ENCODE measurements at places on chromosomes 2 and 18.

GRCh38 chr18:48820483-48821250 is 130.1 kb downstream of the SMAD7 start:
- DNase-seq: no peak

DNA sequence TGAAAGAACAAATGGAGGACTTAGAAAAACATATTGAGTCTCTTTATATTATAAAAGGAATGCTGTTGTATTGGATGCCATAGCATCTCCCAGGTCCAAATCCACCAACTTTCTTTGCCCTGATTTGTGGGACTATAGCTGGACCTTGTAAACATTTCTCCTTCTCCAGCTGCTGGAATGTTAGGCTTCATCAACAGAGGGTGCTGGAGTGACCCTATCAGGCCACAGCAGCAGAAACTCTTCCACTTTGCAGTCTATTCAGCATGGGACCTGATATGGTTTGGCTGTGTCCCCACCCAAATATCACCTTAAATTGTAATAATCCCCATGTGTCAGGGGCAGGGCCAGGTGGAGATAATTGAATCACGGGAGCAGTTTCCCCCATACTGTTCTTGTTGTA is 138.4 kb upstream of the ARL4C start:
- DNase-seq: no peak

- DNase-seq: no peak
Observed at GRCh38 chr18:24949908-24950307, 402.1 kb downstream of the ZNF521 start.

DNA sequence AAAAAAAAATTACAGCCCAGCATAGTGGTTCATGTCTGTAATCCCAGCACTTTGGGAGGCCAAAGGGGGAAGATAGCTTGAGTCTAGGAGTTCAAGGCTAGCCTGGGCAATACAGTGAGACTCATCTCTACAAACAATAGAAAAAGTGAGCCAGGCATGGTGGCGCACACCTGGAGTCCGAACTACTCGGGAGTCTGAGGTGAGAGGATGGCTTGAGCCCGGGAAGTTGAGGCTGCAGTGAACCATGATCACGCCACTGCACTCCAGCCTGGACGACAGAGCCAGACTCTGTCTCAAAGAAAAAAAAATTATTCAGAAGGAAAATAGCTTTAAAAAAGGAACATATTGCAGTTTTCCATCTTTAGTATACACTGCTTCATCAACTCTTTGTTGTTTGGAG is 47.8 kb downstream of the CYP27C1 start:
- no peak for DNase-seq

DNA sequence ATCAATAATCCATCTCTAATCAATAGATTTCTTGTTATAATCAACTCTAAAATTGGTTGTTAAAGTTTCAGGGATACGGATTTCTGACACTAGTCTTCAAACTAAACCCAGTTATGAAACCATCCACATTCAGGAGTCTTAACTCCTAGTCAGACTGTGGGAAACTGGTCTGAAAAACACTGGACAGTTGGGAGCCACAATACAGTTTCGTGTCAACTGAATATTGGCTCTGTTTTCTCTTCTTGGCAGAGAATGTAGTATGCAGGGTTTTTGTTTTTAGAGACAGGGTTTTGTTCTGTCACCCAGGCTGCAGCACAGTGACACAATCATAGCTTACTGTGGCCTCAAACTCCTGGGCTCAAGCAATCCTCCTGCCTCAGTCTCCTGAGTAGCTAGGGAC is 123.1 kb downstream of the RTTN start:
- DNase-seq: no peak

DNA sequence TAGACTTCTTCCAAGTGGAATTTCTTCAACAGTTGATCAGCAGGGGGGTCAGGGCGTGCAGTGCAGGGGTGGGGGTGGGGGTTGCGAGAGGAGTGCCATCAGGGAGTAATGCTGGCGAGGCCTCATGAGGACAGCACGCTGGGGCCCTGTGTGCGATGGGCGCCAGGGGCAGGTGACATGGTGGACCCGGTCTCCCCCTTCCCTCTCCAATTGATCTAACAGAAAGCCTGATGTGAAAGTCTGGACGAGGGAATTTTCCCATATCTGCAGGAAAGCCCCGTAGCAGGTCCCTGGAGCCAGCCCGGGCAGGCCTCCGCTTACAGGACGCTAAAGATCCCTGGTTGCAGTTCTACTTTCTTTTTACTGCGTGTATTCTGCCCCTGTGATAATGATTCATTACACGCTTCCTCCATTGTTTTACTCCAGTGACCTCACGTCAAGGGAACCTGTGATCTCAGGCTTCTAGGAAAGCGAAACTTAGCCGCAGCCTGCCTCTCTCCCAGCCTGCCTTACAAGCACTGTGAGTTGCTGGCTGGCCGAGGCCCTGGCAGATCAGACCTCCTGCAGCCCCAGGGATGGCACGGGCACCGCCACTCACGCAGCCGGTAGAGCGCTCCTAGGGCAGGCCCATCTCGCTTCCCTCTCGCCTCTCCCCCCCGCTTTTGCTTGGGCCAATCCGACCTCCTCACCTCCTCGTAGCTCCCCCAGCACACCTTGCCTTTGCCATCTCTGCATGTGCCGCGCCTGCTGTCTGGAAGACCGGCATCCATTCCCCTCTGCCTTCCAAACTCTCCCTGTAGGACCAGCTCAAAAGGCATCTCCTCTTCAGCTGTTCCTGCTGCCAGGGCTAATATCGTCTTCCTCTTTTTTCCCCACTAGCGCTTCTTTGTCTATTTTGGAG is 19.2 kb downstream of the NEURL3 start:
- no peak for DNase-seq

GRCh38 chr2:106770986-106771385 is 115.0 kb downstream of the ST6GAL2 start:
- DNase-seq: no peak

GRCh38 chr2:156445296-156446220 is 9.4 kb downstream of the GPD2 start:
- DNase-seq: no peak

DNA sequence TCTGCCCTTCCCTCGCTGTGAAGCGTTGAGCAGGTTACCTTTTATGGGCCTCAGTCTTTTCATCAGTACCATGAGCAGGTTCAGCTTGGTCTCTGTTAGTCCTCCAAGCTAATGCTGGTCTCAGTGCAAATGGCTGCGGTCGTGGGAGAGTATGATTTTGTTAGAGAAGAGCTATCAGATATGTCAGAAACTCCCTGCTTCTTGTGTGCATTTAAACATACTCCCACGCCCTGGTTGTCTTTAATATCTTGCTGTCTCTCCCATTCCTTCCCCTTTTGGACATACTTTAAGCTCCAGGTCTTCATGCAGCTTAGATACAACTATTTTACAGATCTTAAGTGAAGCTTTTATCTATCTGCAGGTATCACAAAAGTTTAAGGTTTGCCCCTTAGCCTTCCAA is 62.9 kb downstream of the EFR3B start:
- no peak for DNase-seq

DNA sequence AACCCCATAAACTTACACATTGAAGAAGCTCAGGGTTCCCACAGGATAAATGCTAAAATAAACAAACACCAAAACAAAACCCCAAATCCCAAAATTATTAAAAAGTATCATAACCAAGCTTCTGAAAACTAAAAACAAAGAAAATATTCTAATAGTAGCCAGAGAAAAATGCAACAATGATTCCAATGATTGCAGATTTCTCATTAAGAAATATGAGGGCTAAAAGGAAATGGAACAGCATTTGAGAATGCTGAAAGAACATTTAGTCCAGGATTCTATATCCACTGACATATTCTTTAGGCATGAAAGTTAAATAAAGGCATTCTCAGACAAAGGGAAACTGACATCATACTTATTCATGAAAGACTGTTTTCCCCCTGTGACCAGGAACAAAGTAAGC is 212.4 kb downstream of the SLC4A10 start:
- no peak for DNase-seq

DNA sequence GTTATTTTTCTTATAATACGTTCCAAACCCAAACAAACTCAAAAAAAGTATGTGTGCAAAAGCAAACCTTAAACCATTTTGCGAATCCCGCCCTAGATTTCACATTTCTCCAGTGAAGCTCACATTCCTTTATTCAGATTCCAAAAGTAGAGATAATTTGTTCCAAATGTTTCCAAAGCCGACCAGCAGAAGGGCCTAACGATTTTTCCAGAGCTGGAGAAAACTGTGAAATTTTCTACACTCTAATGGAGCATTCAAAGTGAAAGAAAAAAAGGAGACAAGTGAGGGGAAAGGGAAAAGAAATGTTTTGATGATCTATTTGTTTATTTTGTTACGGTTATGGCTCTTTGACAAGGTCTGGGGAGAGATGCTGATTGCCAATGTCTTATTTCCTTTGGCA is 286.5 kb upstream of the SLC14A2 start:
- no peak for DNase-seq

GRCh38 chr2:121532347-121532766 is 1.7 kb downstream of the RNU4ATAC start:
- DNase-seq: no peak

DNA sequence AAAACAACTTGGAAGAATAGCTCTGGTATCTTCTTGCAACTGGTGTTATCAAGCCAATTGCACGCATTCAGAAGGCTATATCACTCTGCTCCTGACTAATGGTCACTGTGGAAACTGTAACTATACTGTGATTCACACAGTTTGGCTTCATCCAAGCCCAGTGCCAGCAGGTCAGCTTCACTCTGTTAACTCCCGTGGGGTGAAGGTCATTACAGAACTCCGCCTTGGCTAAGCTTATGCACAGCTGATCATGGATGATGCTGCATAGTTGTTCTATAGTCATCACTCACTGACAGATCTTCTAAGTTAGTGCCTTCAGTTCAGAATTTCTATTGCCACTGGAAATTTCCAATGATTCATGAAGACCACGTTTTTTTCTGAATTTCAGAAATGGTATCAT is 497.2 kb upstream of the NETO1 start:
- no peak for DNase-seq

DNA sequence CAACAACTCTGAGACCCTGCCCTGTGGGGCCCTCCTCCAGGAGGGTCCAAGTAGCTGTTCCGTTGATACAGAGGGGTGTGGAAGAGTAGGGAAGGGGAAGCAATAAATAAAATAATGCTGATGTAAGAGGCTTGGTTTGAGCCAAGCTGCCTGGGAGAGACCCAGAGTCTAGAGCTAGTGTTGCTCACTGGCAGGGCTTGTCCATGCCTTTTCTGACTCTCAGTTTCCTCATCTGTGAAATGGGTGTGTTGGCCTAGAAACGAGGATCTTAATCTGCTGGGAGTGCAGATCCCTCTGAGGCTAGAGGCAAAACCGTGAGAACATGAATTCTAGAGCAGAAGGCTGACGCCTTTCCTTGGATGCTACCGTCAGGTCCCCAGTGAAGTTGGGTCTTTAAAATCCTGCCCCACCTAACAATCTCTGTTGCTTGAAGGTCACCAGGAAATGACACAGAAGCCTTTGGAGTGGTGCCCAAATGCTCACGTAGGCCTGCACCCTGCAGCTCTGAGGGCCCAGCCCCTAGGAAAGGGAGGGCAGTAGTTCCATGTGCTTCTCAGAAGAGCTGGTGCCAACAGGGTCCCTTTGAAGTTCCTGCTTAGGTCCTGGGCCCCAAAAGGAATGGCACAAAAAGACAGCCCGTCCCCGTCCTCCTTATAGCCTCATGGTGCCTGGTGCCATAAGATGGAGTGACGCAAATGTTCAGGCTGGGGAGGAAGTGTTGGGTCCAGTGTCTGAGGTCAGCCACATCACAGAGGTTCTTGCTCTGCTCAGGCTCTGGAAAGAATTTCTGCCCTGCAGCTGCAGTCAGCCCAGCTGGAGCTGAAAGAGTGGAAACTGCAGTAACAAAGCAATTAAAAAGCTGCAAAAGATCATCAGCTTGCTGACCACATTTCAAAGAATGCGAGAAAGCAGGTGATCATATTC is 73.2 kb upstream of the SMAD2 start:
- DNase-seq: no peak

DNA sequence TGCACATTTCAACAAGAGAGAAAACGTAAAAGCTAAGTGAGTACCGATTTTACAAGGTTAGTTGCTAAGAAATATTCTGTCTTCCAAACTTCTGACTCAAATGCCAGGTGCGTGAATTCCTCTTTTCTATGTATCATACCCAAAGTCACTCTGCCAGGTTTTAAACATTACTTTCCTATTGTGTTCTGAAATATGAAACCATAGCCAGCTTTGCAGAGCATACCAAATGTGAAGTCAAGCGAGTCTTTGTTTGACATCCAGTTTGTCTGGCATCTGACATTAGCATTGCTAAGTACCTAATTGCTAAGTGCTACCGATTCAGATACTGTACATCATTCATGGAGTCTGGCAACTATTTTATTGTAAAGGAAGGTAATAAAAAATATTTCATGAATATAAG is 321.9 kb upstream of the GALNT5 start:
- no peak for DNase-seq

GRCh38 chr18:6487968-6488367 is 73.3 kb upstream of the L3MBTL4 start:
- DNase-seq: no peak

DNA sequence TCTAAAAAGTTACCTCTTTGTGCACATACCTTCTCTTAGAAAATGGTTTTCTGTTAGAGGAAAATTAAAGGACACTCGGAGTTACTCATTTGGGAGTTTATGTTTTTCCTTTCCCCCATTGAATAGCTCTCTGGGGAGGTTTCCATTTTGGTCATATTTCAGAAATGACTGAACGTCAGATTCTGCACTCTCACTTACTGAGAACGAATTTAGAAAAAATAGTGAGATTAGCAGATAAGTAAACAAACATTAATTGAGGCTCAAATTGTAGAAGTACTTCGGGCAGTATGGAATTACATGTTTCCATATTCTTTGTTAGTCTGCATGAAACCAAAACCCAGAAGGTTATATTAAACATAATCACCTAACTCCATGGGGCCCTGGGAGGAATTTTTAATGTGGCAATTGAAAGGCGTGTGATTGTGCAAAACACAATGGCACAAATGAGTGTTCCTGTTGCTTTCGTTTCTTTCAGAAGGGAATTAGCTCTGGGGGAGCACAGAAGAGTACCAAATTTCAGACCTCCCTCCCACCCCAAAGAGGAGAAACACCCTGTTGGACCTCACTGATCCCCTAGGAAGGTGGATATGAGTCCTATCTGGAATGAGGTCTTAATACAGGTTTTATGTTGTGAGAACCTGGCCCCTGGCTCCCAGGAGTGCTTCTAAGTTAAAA is 212.3 kb downstream of the BCL2 start:
- no peak for DNase-seq

DNA sequence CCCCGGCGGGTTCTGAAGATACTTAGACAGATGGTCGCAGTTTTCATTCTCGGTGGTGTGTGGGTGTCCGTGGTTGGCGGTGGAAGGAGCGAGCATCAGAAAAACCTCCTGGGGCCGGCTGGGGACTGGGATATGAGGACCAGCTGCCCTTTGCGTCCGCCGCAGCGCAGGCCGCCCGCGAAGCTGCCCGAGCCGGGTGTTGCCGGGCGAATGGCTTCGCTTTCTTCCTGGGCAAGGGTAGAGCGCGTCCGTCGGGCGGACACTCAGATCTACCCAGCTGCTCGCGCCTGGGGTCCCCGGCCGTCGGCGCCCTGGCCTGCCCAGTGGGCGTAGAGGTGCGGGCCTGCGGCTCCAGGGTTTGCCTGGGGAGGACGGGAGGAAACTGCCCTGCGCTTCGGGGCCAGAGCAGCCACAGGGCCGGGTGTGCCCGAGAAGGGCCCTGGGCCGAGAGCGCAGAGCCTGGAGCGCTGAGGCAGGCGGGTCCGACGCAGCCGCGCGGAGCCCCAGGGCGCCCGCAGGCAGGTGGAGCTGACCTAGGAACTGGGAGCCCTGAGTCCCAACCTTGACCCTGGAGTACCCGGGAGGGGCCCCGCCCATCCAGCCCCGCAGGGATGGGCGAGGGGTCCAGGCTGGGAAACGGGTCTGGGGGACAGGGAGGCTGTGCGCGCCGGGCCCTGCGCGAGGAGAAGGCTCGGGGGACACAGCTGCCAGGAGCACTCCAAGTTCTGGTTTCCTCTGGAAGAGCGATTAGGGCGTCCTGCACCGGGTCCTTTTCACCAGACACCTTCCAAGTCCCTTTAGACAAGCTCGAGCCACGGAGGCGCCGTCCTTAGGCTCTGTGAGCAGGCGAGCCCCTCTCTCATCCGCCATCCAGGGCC is 1.3 kb downstream of the TWIST2 start:
- no peak for DNase-seq
